ENCODE measurements at places on chromosomes 5 and 9.

DNA sequence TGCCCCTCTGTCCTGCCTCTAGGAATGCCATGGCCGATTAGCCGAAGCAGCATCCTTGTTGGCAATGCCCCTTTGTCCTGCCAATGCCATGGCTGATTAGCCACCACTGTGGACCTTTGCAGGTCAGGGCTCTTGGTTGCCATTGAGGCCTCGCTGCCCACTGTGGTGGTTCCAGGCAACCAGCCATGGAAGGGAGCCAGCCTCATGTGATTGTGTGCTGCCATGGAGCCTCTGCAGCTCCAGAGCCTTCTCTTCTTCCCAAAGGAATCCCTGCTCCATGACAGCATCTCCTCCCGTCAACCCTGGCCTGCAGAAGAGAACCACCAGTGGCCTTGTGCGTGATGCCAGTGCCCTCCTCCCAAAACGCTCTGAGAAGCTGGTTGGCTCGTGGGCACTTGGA, 187.0 kb downstream of the CACNA1B start:
- DNase-seq, result no peak

DNA sequence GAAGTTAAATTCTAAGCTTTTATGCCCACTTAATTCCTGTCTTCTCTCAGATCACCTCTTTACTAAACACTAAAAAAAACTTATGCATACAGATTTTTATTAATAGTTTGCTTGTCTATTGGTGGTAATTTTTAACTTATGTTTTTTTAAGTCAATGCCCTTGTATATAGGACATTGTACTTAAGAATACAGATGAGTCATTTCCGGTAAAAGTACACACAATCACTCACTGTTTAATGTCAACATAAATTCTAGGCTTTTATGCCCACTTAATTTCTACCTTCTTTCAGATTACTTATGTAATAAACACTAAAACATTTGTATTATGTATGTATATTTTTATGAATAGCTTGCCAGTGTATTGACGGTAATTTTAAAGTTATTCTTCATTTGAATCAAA, 872.8 kb upstream of the CDH9 start:
- no peak for DNase-seq

GRCh38 chr9:121299467-121300282, 31.7 kb downstream of the GSN start:
- DNase-seq, result peak; percentile 77

DNA sequence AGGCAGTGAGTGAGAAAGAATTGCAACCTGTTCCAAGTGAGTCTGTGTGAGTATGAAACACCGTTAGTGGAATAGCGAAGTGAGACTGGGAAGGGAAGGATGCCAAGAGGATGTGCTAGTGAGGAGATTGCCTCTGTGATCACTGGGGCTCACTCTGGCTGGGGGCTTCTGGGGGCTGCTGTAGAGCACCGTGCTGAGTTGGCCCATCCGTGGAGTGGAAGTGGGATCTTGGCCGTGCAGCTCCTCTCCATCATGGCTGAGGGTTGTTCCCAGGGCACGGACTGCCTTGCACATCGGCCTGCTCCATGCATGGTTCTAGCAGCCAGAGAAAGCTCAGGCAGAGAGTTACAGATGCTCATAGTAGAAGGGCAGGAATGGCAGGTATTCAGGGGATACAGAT, 236.1 kb downstream of the AGTPBP1 start:
- DNase-seq, result no peak

- DNase-seq, result no peak
Observed at GRCh38 chr5:164376843-164377242, 871.4 kb downstream of the MAT2B start.

GRCh38 chr5:72940082-72940481, 15.8 kb upstream of the FCHO2 start:
- DNase-seq, result no peak

DNA sequence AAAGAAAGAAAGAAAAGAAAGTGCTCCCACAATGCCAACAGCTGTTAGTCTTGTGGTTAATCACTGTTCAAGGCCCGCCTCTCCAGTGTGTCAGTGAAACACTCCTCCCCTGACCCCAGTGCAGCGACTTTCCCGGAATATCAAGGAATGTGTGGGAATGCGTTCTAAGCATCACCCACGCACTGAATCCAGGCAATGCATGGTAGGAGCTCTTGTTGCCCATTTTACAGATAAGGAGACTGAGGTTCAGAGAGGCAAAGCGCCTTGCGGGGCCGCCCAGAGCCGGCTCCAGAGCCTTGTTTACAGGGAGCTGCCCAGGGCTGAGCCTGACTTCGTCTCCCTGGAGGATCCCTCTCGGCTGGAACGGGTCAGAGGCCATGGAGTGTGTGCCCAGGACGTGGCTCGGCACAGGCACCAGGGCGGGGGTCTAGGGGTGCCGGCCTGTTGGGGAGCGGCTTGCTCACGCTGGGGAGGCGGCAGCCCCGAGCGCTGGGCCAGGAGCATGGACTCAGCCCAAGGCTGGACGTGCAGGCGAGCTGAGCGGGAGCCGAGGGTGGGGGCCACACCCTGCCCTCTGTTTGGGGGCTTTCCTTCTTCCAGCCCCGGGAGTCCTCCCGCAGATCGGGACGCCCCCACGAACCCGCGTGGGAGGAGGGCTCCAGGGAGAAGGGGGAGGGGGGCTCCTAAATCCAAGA, 823 bp downstream of the ST6GALNAC6 start:
- no peak for DNase-seq

GRCh38 chr9:117247266-117247665, 167.6 kb downstream of the ASTN2 start:
- DNase-seq, result peak; percentile 3

- DNase-seq, result no peak
Observed at GRCh38 chr5:136840601-136841000, 475.3 kb upstream of the TRPC7 start.

DNA sequence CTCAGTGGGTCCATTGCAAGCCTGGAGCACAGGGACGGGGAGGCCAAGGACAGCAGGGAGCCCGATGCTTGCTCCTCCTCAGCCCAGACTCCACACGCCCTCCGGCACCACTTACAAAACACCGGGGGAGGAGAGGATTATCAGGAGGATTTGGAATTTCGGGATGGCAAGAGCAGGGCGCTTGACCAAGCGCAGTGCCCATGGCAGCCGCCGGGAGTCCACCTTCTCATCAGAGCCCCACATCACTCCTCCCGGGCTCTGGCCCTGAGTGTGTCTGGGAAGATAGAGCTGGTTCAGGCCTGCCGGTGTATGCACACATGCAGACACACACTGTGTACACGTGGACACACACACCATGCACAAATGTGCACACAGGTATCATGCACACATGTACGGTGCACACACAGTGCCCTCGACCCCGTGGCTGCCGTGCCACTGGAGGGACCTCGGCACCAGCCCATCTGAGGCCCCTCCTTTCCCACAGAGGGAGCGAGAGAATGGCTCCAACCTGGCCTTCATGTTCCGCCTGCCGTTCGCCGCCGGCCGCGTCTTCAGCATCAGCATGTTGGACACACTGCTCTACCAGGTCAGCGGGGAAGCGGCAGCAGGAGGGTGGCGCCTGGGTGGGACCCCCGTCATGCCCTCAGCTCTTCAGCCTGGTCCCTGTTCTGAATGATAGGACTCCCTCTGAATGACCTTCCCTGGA, 81.7 kb downstream of the KCNT1 start:
- no peak for DNase-seq
